Subcutaneous adipose tissue (tissue), 4 donors: ENCODE measurements at places on chromosomes 16 and 17. TPM values are rescaled to one million over a fixed set of nuclear protein-coding genes. Genes with fewer than 3 reads are reported as not detected.

CASKIN1 gene
- not detected for total RNA-seq

CCR7 gene
- total RNA-seq, result not detected

KRTAP4-9 gene
- total RNA-seq, result not detected

CPNE2 gene
- 43.2 TPM for total RNA-seq

COIL gene
- 15.2 TPM for total RNA-seq

TBX21 gene
- 4.1 TPM for total RNA-seq

CD79B gene
- 3.6 TPM for total RNA-seq

OR2C1 gene
- total RNA-seq, result not detected

E4F1 gene
- 9.6 TPM for total RNA-seq

PRSS36 gene
- 6.6 TPM for total RNA-seq

KRTAP9-4 gene
- not detected for total RNA-seq

CRYBA1 gene
- not detected for total RNA-seq

HS3ST4 gene
- total RNA-seq, result not detected

ZPBP2 gene
- total RNA-seq, result not detected

CNGB1 gene
- not detected for total RNA-seq

SCNN1B gene
- total RNA-seq, result 2.9 TPM

ACAP1 gene
- 8.4 TPM for total RNA-seq

ODAD4 gene
- total RNA-seq, result 0.33 TPM

SLC38A8 gene
- total RNA-seq, result not detected

HIGD1B gene
- total RNA-seq, result 2.8 TPM

HYDIN gene
- 0.44 TPM for total RNA-seq

NUTF2 gene
- total RNA-seq, result 98.2 TPM

KRT17 gene
- not detected for total RNA-seq

GALR2 gene
- total RNA-seq, result not detected

CLEC19A gene
- total RNA-seq, result not detected

CTRL gene
- 0.85 TPM for total RNA-seq

GPR179 gene
- total RNA-seq, result under 0.01 TPM

PIPOX gene
- 1.5 TPM for total RNA-seq

CD7 gene
- 1.8 TPM for total RNA-seq

CTRB2 gene
- total RNA-seq, result not detected
